ENCODE measurements at places on chromosomes 13 and 19. TPM values are rescaled to one million over a fixed set of nuclear protein-coding genes. Genes with fewer than 3 reads are reported as not detected.

The TMEM161A gene
- total RNA-seq: 22.0 TPM

The NLRP12 gene
- total RNA-seq: 1.1 TPM

The PRPF31 gene
- 57.8 TPM for total RNA-seq

The CEACAM19 gene
- total RNA-seq: 4.4 TPM

The PRSS57 gene
- not detected for total RNA-seq

The SLC7A9 gene
- total RNA-seq: not detected

The ZNF560 gene
- 0.23 TPM for total RNA-seq

The A1BG gene
- total RNA-seq: 11.8 TPM

The ZNF441 gene
- total RNA-seq: 3.2 TPM

The CXCL17 gene
- not detected for total RNA-seq

The RBM42 gene
- 98.4 TPM for total RNA-seq

The GNG7 gene
- 0.19 TPM for total RNA-seq
